SJSA1 (cell line): ENCODE measurements at places on chromosomes 1 and 21.

- no peak for DNase-seq
Measured at GRCh38 chr1:54826226-54826816, 25.2 kb upstream of the TTC22 start.

DNA sequence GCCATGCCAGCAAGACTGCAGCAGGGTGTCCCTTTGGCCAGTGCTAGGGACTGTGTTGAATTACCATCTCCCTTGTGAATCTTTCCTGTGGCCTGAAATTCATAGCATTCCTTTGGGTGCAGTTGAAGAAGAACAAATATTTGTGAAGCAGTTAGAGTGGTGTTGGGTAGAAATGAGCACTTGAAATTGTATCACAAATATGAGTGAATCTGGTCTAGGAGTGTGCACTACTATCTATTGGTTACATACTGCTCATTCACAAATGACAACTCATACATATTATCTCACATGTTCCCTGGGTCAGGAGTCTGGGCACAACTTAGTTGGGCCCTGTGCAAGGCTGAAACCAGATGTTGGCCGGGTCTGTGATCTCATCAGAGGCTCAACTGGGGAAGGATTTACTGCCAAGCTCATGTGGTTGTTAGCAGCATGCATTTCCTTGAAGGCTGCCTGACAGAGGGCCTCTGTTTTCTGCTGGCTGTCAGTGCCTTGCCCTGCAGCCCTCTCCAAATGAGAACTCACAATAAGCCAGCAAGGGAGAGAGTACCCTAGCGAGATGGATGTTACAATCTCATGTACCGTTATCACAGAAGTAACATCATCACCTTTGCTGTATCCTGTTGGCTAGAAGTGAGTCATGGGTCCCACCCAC, 23.8 kb downstream of the AJAP1 start:
- DNase-seq = no peak

DNA sequence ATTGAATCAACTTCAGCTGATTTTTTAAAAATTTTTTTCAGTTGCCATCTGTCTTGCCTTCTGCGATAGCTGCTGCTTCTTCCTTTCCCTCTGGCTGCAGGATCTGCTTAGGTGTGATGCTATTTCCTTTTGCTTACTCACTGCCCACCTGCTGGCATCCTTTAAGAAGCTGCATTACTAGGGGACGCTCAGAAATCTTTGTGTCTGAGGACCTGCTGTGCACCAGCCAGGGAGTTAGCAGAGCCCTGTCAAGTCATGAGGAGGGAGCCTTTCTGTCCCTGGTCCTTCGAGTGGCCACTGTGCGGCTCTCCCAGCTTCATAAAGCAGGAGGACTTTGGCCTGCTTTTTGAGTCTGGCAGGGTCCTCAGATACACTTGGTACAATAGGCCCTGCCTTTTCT, 327.8 kb downstream of the USH2A start:
- no peak for DNase-seq

- no peak for DNase-seq
Measured at GRCh38 chr1:39722495-39722894, 16.2 kb upstream of the PPIE start.

DNA sequence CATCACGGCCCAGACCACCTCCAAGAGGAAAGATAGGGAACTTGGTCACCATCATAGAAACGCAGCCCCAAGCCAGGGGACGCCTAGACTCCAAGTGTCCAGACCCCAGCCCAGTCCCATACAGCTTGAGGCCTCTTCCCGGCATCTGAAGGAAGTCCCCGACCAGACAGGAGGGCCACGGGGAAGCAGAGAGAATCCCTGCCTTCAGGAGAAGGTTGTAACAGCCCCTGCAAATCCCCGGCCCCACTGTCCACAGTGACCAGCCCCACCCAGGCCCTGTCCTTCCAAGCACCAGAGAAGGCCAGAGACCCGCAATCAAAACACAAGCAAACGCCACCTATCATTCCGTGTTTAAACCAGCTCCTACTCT, 1.7 kb downstream of the SLC19A1 start:
- no peak for DNase-seq

DNA sequence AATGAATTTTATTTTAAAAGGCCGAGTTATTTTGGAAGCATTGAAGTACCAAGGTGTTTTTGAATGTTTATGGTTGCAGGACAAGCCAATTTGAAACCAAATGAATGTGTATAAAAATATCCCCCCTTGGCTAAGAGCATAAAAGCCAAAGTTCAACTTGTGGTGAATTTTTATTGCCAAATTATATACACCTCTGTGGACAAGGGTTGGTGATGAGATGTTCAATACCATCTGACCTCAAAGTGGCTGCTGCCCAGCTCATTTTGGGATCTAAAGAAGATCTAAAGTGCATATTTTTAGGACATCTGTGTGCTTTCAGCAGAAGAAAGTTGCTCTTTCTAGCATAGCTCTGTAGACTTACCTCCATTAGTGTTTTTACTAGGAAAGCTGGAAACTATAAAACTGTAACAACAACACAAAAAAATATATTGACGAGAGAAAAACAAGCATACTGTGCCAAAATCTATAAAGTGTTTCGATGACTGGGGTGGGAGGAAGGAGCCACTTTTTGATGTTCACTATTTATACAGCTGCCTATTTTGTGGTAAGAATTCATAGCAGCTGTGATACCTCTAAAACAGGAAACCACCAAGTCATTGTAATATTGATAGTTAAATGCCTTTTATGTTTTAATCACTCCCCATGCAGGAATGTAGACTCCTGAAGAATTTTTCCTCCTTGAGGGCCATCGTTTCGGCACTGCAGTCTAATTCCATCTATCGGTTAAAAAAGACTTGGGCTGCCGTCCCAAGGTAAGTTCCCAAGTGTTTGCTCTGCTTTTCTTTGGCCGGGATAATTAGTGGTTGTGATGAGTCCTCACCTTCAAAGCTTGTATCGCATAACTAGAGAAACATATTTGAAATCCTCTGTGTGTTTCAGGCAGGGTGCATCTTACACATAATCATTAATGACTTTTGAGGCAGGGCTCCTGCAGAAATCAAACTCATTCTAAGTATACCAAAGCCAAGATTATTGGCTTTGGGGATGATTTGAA, 83.2 kb downstream of the RGL1 start:
- no peak for DNase-seq

DNA sequence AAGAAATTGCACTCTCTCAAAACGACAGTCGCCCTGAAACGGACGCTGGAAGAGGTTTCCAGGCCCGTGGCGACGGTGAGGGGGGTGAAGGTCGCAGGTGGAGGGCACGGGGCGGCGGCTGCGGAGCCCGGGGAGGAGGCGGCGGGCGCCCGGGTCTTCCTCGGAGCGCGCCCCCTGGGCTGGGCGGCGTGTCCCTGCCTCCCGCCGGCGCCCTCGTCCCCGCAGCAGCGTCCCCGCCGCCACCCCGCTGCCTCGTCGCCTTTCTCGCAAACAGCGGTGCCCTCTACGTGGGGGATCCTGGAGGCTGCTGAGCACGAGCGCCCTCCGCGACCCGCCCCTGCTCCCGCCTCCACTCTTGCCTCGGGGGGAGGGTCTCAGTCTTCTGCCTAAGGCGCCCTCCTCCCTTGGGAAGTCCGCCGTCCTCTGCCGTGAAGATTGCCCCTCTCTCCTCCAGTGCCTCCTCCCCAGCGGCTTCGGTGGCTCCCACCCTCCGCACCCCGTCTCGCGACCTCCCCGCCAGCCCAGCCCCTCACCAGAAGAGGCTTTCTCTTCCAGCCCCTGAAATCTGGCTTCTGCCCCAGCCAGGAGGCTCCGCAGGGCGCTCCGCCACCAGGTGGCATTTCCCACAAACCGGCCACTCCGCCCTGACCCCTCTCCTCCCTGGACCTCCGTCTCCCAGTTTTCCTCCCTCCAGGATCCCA, 227.4 kb downstream of the SDCCAG8 start:
- no peak for DNase-seq

GRCh38 chr1:207825719-207826556, 74.1 kb downstream of the CD46 start:
- DNase-seq = no peak

DNA sequence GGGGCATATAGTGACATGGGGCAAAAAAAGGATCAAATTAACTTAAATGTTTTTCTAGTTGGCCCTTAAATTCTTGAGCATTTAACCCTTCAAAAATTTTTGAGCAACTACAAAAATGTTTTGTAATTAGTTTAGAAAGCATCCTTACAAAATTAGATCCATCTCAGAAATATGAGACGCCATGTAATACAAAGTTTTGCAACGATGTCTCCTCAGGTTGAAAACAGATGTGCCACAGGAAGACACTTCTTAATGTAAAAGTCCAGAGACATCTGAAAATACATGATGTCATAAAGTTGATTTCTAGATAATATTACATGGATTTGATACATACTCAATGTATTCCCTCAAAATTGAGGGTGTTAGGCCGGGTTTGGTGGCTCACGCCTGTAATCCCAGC, 37.5 kb downstream of the CD46 start:
- no peak for DNase-seq

GRCh38 chr1:150194381-150195031, 41.4 kb downstream of the ANP32E start:
- peak; percentile 78 for DNase-seq

DNA sequence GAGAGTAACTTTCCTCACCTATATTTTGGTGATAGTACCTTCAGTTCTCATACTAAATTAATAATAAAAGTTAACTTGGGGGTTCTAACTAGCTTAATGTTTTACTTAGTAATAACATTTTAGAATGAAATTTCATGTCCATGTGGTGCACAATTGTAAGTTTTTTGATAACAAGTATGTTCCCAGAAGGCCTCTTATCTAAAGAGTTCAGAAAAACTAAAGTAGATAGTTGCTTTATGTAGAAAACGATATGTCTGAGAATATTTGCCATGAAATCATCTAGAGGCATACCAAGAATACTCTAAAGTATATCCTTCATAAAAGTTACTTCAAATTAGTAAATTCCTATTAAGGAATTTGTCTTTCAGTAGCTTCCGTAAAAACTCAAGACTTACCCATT, 10.2 kb upstream of the ADCY10 start:
- DNase-seq = no peak

- DNase-seq = no peak
Measured at GRCh38 chr1:246459221-246459620, 47.9 kb downstream of the SMYD3 start.

DNA sequence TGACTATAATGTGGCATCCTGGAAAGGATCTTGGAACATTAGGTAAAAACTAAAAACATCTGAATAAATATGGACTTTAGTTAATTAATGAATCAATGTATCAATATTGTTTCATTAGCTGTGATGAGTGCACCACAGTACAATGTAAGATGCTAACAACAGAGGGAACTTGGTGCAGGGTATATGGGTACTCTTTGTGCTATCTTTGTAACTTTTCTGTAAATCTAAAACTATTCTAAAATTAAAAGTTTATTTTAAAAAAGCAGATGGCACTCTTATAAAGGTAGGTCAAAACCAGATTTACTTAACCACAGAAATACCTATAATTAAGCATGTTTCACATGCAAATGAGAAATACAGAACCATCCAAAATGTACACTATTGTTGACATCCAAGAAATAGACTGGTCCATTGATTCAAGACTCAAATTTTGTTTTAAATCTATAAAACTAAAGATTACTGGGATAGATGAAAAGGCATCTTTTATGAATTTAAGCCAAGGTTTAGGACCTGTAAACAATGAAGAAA, 38.4 kb downstream of the ACBD3 start:
- DNase-seq = no peak

GRCh38 chr1:114607223-114607622, 25.8 kb upstream of the BCAS2 start:
- no peak for DNase-seq

DNA sequence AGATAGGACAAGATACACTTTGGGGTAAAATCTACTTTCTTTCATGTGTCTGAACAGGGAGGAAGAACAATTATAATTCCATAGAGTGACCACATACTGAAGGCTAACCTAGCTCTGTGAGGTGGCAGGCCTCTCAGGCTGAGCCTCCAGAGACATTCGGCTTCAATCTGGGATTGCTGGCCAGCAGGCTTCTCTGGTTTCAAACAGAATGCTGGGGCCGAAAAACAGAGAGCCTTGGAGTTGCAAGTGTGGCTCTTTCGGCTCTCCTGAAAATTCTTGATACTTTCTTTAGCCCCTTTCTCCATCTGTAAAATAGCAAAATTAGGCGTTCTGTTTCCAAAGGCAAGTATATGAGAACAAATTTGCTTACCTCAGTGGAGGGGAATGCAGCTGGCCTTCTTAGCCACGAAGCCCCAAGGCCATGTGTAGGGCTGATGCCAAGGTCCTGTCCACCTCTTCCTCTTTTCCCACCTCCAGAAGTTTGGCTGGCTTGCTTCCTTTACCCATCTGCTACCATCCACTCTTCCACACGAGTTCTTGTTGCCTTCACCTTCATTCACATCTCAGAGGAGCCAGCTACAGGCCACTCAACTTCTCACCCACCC, 30.0 kb upstream of the UBE2U start:
- DNase-seq = no peak

DNA sequence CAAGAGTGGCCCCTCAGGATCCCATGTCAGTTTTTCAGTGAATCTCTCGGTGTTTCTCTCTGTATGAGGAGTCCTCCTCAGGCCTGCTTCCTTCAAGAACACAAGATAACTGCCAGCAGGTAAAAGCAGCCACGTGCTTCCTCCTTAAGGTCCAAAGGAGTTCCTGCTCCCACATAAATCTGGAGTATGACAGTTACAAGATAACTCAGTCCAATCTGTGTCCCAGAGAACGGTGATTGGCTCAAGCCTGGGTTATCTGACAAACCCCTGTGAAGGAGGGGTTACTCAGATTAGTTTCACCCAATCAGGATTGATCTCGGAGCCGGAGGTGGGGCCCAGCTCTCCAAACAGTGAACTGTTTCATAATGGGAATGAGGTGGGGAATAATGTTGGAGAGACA, 5.8 kb upstream of the ANKRD13C start:
- no peak for DNase-seq

GRCh38 chr1:1132042-1132950, 16.4 kb upstream of the C1orf159 start:
- no peak for DNase-seq

- DNase-seq = peak; percentile 52
Measured at GRCh38 chr1:202274611-202275010, 67.1 kb downstream of the UBE2T start.

DNA sequence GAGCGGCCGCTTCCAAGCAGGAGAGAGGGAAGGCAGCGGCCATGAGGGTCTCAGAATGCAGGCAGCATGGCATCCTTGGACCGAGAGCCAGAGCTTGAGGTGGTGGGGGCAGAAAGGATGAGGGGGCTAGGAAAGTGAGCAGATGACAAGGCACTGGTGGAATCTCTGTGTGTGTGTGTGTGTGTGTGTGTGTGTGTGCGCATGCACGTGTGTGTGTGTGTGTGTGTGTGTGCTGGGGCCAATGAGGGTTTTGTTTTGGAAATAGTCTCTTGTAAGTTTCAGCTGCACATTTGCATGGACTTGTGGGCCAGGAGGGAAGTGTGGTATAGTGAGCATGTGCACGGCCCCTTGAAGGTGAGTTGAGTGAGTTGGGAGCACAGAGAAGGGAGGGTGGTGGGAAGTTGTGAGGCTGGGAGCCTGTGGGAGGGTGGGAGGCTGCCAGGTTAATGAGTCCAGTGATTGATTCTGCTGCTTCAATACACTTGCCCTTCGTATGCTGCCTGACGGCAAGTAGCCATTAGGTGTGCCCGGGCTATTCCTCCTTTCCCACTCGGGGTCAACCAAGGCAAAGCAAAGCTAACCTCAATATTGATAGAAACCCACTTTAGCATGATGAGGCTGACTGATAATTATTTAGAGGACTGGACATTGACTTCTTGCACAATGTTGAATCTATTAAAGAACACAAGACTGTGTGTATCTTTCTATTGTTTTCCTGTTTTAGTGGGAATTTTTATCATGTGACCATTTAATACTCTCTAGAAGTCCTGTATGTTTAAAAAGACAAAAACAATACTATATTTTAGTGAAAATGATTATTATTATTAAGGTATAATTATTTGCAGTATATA, 80.3 kb downstream of the PROX1 start:
- no peak for DNase-seq
